GM23248 (cell line): ENCODE measurements at places on chromosomes 7 and 10. TPM values are rescaled to one million over a fixed set of nuclear protein-coding genes. Genes with fewer than 3 reads are reported as not detected.

DNA sequence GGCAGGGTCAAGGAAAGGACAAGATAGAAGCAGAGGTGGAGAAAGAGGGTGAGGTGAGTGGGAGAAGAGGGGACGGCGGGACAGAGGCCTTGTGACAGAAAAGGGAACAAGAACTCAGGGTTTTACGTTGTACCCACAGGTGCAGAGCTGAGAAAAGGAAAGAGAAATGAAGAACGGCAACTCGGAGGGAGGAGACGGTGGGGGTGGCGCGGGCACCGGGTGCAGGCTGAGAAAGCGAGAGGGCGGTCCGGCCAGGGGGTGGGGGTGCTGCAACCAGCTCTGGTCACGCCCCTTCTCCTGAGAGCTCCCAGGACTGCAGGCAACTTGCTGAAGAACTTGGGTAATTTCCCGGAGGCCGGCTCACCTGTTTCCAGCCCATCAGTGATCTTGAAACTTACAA, 65.3 kb downstream of the CARD11 start:
- H3K4me1 ChIP-seq = no peaks in the 10 kb centered on the region
- no peaks in the 10 kb centered on the region; the same call in 1 of the 2 replicates for H3K27me3 ChIP-seq
- H3K4me3 ChIP-seq = no peak overlapping the region
- no peaks in the 10 kb centered on the region for H3K36me3 ChIP-seq
- DNase-seq = no peak

- no peaks in the 10 kb centered on the region for H3K27me3 ChIP-seq
- H3K36me3 ChIP-seq = no peaks in the 10 kb centered on the region
- no peak for DNase-seq
- H3K4me1 ChIP-seq = no peaks in the 10 kb centered on the region
- H3K4me3 ChIP-seq = no peak overlapping the region
- no peak overlapping the region for H3K27ac ChIP-seq
Observed at GRCh38 chr7:158409120-158409519, 178.5 kb downstream of the PTPRN2 start.

DNA sequence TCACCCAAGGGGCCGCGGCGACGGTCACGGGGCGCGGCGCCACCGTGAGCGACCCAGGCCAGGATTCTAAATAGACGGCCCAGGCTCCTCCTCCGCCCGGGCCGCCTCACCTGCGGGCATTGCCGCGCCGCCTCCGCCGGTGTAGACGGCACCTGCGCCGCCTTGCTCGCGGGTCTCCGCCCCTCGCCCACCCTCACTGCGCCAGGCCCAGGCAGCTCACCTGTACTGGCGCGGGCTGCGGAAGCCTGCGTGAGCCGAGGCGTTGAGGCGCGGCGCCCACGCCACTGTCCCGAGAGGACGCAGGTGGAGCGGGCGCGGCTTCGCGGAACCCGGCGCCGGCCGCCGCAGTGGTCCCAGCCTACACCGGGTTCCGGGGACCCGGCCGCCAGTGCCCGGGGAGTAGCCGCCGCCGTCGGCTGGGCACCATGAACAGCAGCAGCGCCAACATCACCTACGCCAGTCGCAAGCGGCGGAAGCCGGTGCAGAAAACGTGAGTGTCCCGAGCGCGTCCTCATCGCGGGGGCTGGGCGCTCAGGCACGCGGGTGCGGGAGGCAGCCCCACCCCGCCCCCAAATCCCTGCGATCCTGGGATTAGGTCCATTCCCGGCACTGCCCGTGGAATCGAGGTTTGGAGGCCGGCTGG, 509 bp downstream of the AHR start:
- H3K36me3 ChIP-seq = no peaks in the 10 kb centered on the region
- peaks cover 34% of the 10 kb centered on the region for H3K4me1 ChIP-seq
- H3K4me3 ChIP-seq = peak overlapping the region; percentile 86
- H3K27ac ChIP-seq = peak overlapping the region; percentile 24
- H3K27me3 ChIP-seq = no peaks in the 10 kb centered on the region
- peak; percentile 73 for DNase-seq

DNA sequence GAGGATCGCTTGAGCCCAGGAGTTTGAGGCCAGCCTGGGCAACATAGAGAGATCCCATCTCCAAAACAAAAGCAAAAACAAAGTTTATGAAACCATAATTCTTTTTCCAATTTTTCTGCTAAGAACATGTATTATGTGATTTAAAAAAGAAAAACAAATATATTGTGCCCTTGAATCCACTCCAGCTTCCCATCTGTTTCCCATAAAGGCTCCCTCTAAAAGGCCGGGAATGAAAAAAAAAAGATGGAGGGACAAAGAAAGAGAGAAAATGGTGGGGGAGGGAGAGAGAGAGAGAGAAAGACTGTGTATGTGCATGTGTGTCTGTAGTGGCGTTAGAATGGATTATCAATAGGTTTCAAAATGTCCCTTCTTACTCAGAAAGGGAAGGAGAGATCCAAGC, 20.5 kb upstream of the GSDME start:
- peaks cover 31% of the 10 kb centered on the region for H3K4me1 ChIP-seq
- no peak for DNase-seq
- H3K27me3 ChIP-seq = no peaks in the 10 kb centered on the region
- H3K27ac ChIP-seq = peak overlapping the region; percentile 92

The TRA2A gene
- 14.7 and 26.2 TPM in 2 replicates for total RNA-seq

The CPA4 gene
- 8.6 and 16.7 TPM in 2 replicates for total RNA-seq

DNA sequence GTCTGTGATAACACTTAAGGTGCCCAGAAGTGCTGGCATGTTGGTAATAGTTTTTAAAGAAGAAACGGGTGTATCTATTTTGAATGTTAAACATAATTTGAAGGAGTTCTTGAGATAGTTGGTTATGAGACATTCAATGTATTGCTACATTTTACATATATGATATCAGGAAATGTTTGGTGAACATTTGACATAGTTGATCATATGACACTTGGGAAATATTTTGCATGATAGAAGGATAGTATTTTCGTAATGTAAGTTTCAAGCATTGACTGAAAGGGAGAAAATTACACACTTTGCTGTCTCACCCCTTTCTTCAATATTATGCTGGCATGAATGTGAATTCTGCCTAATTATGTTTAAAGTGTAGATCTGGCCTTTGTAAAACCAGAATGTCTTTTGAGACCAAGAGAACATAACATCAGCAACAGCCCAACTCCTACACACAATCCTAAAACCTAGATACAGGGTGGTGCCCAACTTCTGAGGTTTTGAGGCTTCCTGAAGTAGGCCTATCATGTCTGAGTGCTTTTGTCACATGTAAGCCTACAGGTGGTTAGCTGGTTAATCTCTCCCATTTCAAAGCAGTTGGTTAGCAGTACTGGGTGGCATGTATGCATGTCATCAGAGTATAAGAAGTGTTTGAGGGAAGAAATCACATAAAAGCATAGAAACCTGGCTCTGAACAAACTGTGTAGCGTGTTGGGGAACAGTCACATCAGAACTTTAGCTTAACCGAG, 2.1 kb downstream of the ADD3 start:
- H3K27me3 ChIP-seq = no peaks in the 10 kb centered on the region
- peak overlapping the region; percentile 10; the same call in 1 of the 2 replicates for H3K27ac ChIP-seq
- H3K36me3 ChIP-seq = no peaks in the 10 kb centered on the region
- peak overlapping the region; percentile 89 for H3K4me3 ChIP-seq
- no peak for DNase-seq

GRCh38 chr10:3471927-3472286, 299.3 kb upstream of the PITRM1 start:
- DNase-seq = no peak
- H3K27ac ChIP-seq = peak overlapping the region; percentile 79
- H3K36me3 ChIP-seq = no peaks in the 10 kb centered on the region
- peaks cover 35% of the 10 kb centered on the region for H3K4me1 ChIP-seq

The SDK1 gene
- total RNA-seq = not detected in 2 replicates

GRCh38 chr7:103113164-103113563, 35.7 kb downstream of the NAPEPLD start:
- H3K27me3 ChIP-seq = no peaks in the 10 kb centered on the region
- peak overlapping the region; percentile 28 for H3K27ac ChIP-seq
- peak; percentile 94 for DNase-seq
- H3K36me3 ChIP-seq = no peaks in the 10 kb centered on the region
- peaks cover 15% of the 10 kb centered on the region for H3K4me1 ChIP-seq

DNA sequence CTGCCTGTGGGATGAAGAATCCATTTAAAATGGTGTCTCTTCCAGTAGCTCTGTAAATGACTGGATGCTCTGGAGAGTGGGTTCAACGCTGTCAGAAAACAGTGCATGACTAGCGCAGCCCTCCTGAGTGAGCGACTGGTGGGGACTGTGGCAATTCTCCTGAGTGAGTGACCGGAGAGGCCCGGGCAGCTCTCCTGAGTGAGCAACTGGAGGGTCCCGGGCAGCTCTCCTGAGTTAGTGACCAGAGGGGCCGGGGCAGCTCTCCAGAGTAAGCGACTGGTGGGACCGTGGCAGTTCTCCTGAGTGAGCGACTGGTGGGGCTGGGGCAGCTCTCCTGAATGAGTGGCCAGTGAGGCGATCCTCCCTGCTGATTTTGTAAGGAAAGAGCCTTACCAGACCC, 85.5 kb downstream of the WDR37 start:
- no peaks in the 10 kb centered on the region for H3K4me1 ChIP-seq
- DNase-seq = no peak
- H3K36me3 ChIP-seq = no peaks in the 10 kb centered on the region

The ASAH2 gene
- total RNA-seq = 3.5 TPM in 1 of 2 replicates, not detected in the other

- no peaks in the 10 kb centered on the region for H3K36me3 ChIP-seq
- H3K27me3 ChIP-seq = no peaks in the 10 kb centered on the region
- peaks cover 24% of the 10 kb centered on the region for H3K4me1 ChIP-seq
- H3K27ac ChIP-seq = no peak overlapping the region
Observed at GRCh38 chr10:10847387-10847786, 170.3 kb upstream of the CELF2 start.

DNA sequence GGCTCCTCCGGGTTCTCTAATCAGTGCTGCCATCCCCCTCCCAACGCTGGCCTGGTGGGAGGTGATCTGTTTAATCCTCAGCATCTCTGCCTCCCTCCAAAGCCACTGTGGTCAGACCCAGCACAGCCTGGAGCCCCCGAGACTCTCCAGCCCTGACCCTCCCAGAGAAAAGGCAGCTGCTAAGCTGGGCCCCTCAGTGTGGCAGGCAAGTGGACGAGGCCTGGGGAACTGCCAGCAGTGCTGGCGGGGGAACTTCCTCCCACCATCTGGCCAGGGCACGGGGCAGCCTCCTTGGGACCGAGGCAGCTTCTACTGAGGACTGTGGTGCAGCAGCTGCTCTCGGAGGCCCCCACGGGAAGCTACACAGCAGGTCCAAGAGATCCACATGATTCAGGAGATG, 51.1 kb downstream of the DPYSL4 start:
- H3K27ac ChIP-seq = no peak overlapping the region
- DNase-seq = no peak
- H3K36me3 ChIP-seq = no peaks in the 10 kb centered on the region
- no peaks in the 10 kb centered on the region for H3K27me3 ChIP-seq

The AKR1E2 gene
- total RNA-seq = 14.3 and 16.0 TPM in 2 replicates

The ITGB8 gene
- 9.9 and 11.9 TPM in 2 replicates for total RNA-seq

- H3K4me1 ChIP-seq = peaks cover 34% of the 10 kb centered on the region
- no peaks in the 10 kb centered on the region for H3K36me3 ChIP-seq
- H3K4me3 ChIP-seq = no peak overlapping the region
- H3K27ac ChIP-seq = no peak overlapping the region
Observed at GRCh38 chr7:7188742-7189141, 6.4 kb downstream of the C1GALT1 start.
